ENCODE measurements at places on chromosomes 13 and 19.

GRCh38 chr19:18171605-18172327 lies 1.8 kb upstream of the IFI30 start:
- no peak for DNase-seq

DNA sequence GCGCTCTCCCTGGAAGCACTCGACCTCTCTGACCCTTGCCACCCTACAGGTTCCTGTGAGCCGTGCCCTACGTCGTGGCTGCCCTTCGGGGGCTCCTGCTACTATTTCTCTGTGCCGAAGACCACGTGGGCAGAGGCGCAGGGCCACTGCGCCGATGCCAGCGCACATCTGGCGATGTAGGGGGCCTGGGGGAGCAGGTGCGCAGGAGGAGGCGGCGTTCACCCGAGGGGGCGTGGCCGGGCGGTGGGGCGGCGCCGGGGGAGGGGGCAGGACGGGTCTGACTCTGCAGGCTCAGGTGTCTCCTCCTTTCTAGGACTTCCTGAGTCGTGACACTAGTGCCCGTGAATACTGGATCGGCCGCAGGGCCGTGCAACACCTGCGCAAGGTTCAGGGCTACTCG lies 26.4 kb downstream of the CLEC4M start:
- no peak for DNase-seq

GRCh38 chr19:41892173-41892902 lies 9.4 kb downstream of the ARHGEF1 start:
- DNase-seq: no peak

GRCh38 chr13:106382534-106382933 lies 152.9 kb downstream of the EFNB2 start:
- no peak for DNase-seq

GRCh38 chr19:30276011-30276882 lies 95.9 kb upstream of the ZNF536 start:
- DNase-seq: no peak

- peak; percentile 80 for DNase-seq
Measured at GRCh38 chr19:4717191-4717965, 6.3 kb downstream of the DPP9 start.

DNA sequence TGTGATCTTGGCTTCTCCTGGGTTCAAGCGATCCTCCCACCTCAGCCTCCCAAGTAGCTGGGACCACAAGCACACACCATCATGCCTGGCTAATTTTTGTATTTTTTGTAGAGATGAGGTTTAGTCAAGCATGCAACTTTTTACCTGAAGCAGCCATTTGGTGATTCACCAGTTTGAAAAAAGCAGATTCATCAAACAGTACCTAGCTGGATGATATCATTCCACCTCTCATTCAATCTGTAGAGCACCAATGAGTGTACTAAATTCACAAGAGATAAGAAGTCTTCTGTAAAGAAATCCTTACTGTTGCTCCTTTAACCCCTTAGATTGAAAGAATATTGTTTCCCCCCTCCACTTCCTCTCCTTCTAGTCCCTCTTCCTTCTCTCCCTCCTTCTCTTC lies 261.1 kb upstream of the RFC3 start:
- no peak for DNase-seq

DNA sequence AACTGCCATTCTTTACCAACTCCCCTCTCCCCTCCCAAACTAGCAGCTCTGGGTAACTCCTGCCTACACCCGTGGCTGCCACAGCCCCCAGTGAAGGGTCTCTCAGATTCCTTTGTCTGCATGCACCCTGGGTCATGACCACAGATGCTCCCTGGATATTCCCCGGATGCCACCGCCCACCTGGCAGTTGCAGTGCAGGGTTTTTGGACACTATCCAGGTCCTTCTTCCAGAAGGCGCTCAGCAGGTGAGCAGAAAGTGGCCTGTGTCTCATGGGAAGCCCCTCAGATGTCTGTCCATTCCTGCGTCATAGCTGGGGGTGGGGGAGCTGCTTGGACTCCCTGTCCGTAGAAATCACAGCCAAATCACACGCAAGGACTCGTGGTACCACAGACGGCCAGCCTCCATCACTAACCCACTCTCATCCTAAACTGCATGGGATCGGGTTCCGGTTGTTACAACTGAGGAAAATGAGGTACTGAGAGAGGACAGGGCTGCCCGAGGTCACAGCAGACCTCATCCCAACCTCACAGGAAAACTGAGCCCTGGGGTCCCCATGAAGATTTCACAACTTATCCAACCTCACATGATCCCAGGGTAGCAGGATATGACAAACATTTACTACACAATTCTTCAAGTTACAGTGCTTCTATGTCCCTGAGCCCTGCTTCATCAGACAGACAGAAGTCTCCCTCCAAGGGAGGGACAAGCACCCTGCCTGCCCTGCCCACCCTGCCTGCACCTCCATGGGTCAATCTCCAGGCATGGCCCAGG lies 38.6 kb downstream of the ELL start:
- DNase-seq: no peak

GRCh38 chr19:4115050-4115817 lies 8.7 kb downstream of the MAP2K2 start:
- DNase-seq: no peak

DNA sequence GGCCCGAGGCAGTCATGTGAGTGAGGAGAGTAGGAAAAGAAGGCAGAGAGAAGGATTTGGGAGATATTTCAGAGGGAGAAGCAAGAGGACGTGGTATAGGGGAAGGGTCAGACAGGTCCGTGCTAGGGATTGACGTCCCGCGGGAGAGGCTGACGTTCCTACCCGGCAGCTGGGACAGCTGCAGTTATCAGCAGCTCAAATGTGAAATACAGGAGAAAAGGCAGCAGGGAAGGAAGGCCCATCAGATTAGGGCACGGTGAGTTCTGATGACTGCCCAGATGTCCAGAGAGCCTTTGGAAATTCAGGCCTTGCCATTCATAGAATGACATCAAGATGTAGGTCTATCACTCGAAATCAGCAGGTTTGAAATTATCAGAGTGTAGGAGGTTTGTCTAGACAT lies 88.4 kb downstream of the IRS2 start:
- no peak for DNase-seq

- DNase-seq: no peak
Measured at GRCh38 chr13:75479102-75479740, 2.7 kb downstream of the TBC1D4 start.

DNA sequence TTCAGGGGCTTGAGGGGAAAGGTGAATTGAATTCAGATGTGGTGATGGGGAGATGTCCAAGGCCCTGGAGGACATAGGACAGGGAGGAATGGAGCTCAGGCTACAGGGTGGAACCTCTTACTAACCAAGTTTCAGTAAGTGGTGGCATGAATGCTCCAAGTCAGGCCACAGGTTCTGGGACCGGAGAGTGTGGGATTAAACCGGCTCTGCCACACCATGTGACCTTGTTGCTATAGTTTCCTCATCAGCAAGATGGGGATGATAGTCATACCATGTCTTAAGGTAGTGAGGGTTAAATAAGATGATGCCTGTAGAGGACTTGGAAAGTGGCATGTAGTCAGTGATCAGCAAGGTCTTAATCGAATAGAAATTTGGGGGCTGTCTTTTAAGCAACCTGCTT lies 16.3 kb downstream of the GPR183 start:
- DNase-seq: no peak

GRCh38 chr19:33445442-33446329 lies 72.2 kb downstream of the CEBPG start:
- DNase-seq: no peak

GRCh38 chr13:106232681-106233080 lies 302.8 kb downstream of the EFNB2 start:
- no peak for DNase-seq

GRCh38 chr13:37442996-37443395 lies 155.6 kb downstream of the POSTN start:
- DNase-seq: no peak

DNA sequence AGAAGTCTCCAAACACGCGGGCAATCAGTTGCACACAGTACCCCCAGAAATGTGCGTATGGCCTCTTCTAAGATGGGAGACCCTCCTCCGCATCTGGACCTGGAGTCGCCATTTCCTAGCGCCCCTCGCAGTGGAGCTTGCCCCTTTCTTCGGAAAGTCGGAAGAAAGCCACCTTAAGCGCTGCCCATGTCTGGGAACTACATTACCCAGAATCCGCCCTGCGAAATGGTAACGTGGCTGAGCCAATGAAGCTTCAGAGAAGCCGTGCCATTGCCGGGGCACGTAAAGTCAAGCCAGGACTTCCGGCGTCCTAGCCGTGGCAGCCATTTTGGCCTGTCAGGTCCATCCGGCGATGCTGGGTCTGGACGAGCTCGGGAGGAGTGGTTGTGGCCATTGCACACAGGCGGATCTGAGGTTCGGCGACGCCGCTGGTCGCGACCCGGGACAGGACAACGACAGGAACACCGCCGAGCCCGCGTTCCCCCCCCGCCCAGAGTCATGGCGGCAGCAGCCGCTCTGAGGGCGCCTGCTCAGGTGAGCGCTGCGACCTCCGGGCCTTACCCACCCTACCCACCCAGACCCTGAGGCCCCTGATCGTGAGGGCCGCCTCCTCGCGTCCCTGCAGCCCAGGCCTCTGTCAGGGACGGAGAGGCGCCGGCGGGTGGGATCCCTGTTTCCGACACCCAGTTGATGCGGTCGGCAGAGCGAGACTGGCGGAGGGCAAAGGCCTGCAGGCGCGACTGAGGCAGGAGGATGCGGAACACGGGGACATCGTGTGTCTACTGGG lies at the start of gene ZNF586:
TSS of gene ZNF586 (plus strand) at position 332 of the 787 bp plus-strand sequence. CDS start at position 499, 167 bp downstream.
- DNase-seq: peak; percentile 82

DNA sequence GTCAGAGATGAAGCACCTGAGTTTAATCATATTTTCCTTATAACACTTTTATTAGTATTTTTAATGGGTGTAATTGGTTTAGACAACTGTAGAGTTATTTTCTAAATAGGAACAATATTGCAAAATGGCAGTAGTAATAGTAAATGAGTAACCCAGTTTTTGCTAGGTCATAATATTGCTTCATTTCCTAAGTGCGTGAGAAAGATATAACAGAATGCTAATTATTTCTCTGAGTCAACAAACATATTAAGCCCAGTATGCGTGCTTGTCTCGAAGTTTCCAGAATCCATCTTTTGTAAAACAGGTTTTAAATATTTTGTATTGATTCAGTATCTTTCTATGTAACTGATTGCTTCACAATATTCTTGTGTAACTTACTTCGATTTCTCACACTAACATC lies 315.3 kb downstream of the MYO16 start:
- DNase-seq: no peak

GRCh38 chr13:86689911-86690310 lies 890.7 kb upstream of the SLITRK6 start:
- DNase-seq: no peak

DNA sequence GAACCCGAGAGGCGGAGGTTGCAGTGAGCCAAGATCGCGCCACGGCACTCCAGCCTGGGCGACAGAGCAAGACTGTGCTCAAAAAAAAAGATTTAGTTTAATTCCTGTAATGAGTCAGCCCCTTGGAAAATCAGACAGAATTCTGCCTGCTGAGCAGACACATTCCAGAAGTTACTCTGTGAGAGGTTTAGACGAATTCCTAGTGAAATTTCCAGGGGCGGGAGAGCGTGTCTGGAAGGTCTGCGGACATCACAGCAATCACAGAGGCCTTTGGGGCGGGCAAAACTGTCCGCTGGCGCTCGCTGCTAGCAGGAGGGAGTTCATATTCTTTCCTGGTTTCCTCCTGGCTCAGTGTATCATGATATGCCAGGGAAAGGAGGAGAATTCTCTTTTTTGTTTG lies 17.5 kb downstream of the MISP start:
- DNase-seq: peak; percentile 76

- no peak for DNase-seq
Measured at GRCh38 chr13:98347756-98348155, 170.7 kb upstream of the RNF113B start.

DNA sequence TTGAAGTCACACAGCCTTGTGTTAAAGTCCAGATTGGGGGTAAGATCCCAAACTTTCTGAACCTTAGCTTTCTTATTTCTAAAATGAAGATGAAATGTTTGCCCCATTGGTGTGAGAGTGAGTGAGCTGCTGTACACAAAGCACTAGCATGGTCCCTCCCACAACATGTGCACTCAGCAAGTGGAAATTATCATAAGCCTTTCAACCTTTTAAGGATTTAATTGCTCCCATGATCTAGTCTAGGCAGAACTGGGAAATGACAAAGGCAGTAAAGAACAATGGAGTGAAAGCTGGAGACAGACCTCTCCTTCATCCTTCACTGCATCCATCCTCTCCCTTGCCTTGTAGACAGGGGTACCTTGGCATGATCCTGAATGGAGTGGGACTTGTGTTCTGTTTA lies 76.0 kb upstream of the GPR12 start:
- no peak for DNase-seq

GRCh38 chr13:109096101-109096500 lies 466.7 kb downstream of the MYO16 start:
- DNase-seq: peak; percentile 29

GRCh38 chr19:18000480-18000914 lies 7.5 kb upstream of the ARRDC2 start:
- DNase-seq: no peak

GRCh38 chr19:8617984-8618383 lies 7.5 kb upstream of the ADAMTS10 start:
- DNase-seq: no peak

DNA sequence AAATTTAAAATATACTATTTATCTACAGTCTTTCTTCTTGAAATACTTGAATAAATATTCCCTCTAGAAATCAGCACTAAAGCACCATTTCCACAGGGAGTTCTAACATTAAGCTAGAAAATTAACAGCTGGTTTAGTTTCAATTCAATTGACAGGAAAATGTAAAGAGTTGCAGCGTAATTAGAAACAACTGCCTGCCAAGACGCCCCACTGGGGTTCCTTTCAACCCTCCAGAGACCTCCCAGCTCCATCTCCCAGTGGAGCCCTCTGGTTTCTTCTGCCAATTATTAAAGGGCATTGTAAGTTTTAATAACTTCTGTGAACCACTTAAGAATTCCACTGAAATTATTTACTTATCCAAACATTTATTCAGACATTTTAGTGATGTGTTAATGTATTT lies 4.2 kb downstream of the GJA3 start:
- no peak for DNase-seq

DNA sequence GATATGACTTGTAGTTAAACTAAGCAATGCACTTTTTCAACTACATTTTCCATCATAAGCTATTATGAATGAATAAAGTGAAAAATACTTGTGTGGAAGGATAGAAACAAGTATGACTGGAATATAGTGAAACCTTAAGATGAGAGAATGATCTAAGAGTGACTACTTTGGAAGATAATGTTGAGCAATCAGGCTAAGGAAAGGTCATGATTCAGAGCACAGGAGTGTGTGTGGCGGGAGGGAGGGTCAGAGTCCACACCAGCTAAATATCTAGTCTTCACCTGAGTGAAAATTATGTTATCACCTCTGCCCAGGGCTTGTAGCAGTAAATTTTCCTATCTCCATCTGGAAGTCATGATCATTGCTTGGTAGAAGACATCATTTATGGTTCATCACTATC lies 833.4 kb upstream of the ATXN8OS start:
- DNase-seq: no peak

- no peak for DNase-seq
Measured at GRCh38 chr19:40274585-40275544, 10.3 kb downstream of the AKT2 start.
